Stimulated activated CD4-positive, alpha-beta T cell treated with anti-CD3 and anti-CD28 coated beads, TNF-alpha, amount 100 ng/mL, for 24 hours (primary cell): ENCODE measurements at places on chromosomes 5 and 9.

DNA sequence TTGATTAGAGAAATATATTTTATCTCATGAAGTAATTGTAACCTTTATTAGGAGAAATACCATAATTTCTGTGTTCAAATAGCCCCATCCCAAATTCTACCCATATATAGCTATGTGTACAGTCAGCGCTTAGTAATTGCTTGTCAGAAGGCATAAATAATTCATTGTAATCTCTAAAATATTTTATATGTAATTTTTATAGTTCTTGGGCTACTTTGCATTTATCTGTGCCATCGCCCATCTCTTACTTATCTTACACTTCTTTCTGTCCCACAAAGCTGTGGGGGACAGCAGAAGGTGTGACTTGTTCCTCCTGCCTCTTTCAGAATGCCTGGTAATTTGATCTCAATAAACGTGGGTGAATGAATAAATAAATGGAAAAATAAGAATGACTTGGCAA is 5.5 kb downstream of the ADAMTSL1 start:
- DNase-seq: no peak

DNA sequence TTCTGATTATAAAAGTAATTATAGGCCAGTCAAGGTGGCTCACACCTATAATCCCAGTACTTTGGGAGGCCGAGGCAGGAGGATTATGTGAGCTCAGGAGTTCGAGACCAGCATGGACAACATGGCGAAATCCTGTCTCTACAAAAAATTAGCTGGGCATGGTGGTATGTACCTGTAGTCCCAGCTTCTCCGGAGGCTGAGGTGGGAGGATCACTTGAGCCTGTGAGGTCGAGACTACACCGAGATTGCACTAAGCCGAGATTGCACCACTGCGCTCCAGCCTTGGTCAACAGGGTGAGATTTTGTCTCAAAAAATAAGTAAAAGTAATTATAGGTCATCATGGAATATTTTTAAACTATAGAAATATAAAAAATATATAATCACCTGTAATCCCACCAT is 18.1 kb downstream of the IRF1 start:
- no peak for DNase-seq

- no peak for DNase-seq
Observed at GRCh38 chr9:112174965-112175795, at the start of gene SUSD1. TSS of gene SUSD1 (minus strand) at chr9:112175297. CDS start at chr9:112175235, 62 bp downstream.

GRCh38 chr9:8012986-8013385 is 213.4 kb upstream of the DMAC1 start:
- DNase-seq: no peak

- no peak for DNase-seq
Observed at GRCh38 chr5:135128361-135128760, 94.3 kb upstream of the PITX1 start.

GRCh38 chr9:27791311-27791710 is 218.0 kb upstream of the C9orf72 start:
- DNase-seq: no peak

DNA sequence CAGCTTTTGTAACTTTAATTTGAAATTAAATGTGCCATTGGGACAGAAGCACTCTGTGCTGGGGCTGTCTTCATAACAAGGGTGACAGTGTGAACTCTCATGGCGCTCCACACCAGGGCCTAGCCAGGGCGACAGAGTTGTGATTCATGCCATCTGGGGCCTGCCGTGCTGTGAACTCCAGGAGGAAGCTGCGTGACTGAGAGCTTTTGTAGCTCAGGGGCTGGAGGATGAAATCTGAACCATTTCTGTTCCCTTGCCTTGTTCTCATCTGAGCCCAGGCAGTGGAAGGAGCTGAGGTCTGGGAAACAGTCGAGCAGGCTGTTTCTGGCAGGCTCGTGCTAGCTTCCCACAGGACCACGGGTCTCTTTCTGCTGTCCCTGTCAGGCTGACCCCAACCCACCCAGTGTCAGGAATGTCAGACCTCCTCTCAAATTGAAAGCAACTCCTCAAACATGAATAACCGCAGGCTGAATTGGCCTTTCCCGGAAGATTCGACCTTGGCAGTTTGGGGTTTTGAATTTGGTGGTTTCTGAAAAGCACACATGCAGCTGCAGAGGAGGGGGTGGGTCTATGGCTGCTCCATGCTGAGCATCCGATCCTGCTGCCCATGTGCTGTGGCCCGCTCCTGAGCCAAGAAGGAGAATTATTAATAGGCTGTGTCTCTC is 69.2 kb upstream of the RPS23 start:
- no peak for DNase-seq

DNA sequence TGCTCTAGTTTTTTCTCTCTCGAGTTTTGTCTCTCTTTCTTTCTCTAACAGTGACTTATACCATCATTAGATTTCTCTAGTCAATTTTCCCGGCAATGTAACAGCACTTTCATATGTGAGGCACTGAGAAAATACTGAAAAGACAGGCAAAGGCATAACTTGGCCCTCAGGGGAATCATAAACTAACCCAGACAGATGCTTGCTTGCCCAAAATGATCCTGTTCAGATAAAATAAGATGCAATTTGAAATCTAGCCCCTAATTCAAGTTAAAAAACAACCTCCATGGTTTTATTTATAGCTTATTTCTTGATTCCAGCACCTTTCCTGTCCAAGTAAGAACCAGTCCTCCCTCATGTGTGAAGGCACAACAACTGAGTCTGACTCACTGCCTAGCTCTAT is 294.6 kb downstream of the GAS1 start:
- no peak for DNase-seq

GRCh38 chr9:20988671-20989315 is 42.6 kb downstream of the HACD4 start:
- no peak for DNase-seq

DNA sequence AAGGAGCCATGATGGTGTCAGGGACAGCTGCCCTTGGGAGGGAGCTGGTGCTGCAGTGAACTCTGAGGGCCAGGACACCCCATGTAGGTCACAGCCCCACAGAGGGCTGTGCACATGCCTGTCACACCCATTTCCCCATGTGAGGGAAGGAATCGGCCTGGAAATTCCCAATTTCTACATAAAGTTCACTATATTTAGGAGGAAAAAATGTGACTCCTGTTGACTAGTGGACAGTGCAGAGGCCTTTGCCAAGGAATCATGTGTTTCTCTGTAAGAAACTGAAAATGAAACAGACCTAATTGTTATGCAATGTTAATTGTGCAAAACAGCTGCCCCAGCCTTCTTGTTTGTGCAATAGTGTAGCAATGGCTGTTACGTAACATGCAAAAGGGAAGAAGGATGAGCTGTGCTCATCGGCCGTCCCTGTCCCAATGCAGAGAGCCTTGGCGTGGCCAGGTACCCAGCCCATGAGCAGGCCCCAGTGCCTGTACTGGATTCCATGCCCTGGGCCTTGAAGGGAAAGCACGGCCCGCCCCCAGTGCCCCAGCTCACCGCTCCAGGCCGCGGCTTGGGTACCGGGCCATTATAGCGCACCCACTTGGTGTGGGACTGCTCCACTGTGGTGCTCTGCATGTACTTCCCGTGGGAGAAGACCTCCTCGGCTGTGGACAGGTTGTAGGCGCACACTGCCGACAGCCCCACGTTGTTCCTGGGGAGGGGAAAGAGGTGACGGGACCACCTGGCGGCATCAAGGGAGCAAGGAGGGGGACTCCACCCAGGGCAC is 70.0 kb downstream of the SECISBP2 start:
- no peak for DNase-seq

GRCh38 chr5:170532935-170533334 is 29.1 kb downstream of the KCNIP1 start:
- no peak for DNase-seq

- DNase-seq: no peak
Observed at GRCh38 chr9:125549465-125549871, 157.5 kb downstream of the MAPKAP1 start.

GRCh38 chr9:94782355-94783101 is 56.0 kb downstream of the AOPEP start:
- no peak for DNase-seq

DNA sequence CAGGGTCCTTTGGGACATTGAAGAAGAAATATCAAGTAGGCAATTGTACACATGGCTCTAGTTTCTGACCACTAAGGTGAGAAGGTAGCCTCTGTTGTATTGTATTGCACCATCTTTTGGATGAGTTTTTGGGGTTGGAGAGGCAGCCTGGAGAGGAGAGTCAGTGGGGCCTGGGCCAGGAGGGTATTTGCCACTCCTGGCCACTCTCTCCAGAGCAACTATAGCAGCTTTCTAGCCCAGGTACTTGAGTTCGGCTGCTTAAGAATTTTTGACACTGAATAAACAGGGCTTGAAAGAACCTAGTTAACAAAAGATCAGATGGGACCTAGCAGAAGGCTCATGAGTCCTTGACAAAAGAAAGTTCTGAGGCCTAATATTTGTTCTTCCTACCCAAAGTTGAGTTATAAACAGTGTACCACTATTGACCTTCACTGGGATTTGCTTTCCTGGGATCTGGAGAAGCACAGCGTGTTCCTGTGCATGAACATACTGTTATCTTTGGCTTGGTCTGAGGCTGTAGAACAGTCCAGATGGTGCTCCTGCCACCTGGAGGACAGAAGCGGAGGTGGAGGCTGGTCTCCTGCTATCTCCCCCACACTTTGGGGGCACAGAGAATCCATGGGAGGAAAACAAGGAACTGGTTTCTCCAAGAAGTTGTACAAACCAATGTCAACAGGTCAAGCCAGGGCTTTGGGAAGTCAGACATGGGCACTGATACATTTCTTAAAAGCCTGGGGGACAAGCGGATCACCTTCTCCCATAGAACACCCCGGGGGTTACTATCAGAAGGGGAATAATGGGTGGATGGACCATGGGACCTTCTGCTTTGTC is 110.4 kb upstream of the LIFR start:
- DNase-seq: no peak

DNA sequence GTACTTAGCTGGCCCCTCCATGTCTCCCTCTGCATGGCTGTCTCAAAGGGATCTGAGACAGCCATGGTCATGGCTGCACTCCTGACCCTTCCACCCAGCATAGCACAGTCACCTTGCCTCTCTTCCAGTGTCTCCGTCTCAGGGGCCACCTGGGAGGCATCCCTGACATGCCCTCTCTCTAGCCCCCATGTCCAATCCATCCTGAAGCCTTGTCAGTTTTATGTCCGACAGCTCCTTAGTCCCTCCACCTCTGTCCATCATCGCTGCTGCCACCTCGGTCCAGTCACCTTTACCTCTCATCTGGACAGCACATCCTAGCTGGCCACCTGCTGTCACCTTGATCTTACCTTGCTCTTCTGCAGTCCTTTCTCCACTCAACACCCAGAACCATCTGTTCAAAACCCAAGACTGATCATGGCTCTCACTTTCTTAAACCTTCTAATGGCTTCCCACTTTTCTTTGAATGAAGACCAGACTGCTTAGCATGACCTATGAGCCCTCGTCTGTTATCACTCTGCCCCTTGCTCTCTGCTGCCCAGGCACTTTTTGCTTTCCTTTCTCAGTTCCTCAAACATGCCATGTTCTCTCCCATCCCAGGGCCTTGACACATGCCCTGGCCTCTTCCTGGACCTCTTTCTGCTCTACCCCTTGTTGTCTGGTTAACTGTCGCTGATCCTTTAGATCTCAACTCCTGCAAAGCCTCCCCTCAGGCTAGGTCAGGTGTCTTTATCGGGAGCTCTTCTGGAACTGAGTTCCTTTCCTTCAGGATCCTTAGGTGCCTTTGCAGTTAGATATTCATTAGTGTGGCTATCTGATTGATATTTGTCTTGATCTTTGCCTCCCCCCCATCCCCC is 181.8 kb upstream of the PITX1 start:
- no peak for DNase-seq

- no peak for DNase-seq
Observed at GRCh38 chr5:53411388-53411787, 69.0 kb upstream of the FST start.

DNA sequence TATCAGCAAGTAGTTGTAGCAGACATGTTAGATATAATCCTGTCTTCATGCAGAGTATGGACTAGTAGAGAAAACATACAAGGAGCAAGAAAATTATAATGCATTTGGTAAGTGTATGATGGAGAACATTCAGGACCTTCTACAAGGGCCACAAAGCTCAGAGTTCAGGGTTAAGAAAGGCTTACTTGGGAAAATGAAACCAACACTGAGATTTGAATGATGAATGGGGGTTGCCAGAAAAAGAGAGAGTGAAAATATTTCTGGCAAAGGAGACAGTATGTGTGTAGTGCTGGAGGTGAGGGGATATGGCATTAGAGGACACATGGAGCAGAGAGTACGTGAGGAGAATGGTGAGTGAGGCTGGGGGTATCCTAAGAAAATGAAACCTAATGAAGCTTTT is 169.8 kb upstream of the STK32A start:
- DNase-seq: no peak

- no peak for DNase-seq
Observed at GRCh38 chr5:61346511-61346910, 14.5 kb downstream of the ZSWIM6 start.

DNA sequence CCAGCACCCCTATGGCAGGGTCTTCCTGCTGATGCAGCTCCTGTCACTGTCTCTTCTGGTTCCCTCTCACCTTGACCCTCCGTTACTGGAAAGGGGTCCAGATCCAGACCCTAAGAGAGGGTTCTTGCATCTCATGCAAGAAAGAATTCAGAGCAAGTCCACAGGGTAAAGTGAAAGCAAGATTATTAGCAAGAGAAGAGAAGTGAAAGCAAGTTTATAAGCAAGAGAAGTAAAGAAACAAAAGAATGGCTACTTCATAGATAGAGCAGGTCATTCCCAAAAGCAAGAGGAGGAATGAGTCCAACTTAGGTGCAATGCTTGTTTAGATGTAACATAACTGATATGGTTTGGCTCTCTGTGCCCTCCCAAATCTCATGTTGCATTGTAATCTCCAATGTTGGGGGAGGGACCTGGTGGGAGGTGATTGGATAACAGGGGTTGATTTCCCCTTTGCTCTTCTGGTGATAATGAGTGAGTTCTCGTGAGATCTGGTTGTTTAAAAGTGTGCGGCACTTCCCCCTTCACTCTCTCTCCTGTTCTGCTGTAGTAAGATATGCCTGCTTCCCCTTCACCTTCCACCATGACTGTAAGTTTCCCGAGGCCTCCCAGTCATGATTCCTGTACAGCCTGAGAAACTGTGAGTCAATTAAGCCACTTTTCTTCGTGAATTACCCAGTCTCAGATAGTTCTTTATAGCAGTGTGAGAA is 183.3 kb downstream of the MED10 start:
- no peak for DNase-seq

GRCh38 chr9:119177196-119177595 is 192.0 kb downstream of the BRINP1 start:
- DNase-seq: no peak

DNA sequence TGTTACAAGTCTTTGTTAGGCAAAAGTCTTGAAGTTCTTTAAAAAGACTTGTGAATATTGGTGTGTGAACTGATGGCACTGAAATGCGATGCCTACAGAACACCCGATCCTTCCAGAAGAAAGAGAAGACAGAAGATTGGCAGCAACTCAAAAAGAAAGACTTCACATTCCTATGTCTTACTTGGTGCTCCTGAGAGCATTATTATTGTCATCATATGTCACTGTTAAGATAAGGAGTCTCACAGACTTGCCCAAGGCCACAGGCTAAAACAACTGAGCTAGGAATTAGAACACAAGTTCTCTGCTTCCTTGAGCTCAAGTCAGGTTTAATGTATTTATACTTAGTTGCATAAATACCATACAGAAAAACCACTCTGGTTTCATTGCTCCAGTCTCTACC is 198.0 kb downstream of the PARP8 start:
- no peak for DNase-seq
